Testis (tissue), 5 donors: ENCODE measurements at places on chromosomes 2 and 18. TPM values are rescaled to one million over a fixed set of nuclear protein-coding genes. Genes with fewer than 3 reads are reported as not detected.

The TLX2 gene
- total RNA-seq = 4.5 TPM

DNA sequence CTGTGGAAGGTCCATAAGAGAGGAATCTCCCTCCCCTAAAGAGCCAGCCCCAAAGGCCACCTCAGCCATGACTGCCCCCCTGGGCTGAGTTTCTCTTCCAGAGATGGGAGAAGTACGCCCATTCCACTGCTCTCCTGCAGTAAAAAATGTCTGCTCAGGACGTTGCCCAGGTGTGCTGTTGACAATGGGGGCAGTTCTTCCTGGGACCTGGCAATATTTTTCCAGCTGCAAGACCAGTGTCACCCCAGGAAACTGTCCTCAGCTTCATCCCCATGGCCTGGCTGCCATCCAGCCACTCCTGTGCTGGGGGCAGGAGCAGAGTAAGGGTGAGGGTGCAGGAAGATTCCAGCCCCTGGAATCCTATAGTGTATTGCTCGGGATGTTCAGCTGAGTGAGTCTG, 14.3 kb downstream of the CELF4 start:
- H3K36me3 ChIP-seq = no peaks in the 10 kb centered on the region
- no peak for DNase-seq
- no peak overlapping the region for H3K4me3 ChIP-seq
- no peaks in the 10 kb centered on the region for H3K27me3 ChIP-seq

DNA sequence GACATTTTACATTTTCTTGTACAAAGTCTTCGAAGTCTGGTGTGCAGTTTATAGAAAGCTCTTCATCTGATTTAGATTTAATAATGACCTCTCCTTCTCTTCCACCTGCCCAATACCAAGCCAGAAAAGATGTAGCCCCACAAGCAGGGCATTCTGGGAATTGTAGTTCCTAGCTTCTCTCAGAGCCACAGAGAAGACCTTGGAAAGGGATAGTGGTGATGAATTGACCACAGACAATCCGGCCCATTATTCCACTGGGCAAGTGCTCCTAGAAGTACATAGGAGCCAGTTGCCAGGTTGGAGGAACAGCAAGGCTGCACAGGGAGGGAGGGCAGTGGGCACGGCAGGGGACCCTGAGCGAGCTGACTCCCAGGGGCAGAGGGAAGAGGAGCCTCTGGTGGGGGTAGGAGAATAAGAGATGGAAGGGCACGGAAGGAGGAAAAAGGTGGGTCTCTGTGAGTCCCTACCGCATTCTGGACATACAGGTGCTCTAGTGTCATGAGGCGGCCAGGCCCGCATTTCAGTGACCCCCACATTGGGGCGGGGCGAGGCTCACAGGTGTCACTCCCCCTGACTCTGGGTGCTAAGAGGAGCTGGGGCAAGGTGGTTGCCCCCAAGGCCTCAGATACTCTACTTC, 152.5 kb upstream of the HAAO start:
- DNase-seq = no peak
- H3K27me3 ChIP-seq = no peaks in the 10 kb centered on the region
- H3K4me1 ChIP-seq = peaks cover 17% of the 10 kb centered on the region

The DNAH7 gene
- 14.9 TPM for total RNA-seq

GRCh38 chr2:236265675-236266074, 1.5 kb upstream of the ASB18 start:
- no peaks in the 10 kb centered on the region for H3K27me3 ChIP-seq
- no peak overlapping the region for H3K4me3 ChIP-seq
- H3K4me1 ChIP-seq = no peaks in the 10 kb centered on the region
